ENCODE measurements at places on chromosomes 6 and 20.

- DNase-seq = no peak
These were observed 53.7 kb downstream of the KLHL31 start for GRCh38 chr6:53611889-53612288.

DNA sequence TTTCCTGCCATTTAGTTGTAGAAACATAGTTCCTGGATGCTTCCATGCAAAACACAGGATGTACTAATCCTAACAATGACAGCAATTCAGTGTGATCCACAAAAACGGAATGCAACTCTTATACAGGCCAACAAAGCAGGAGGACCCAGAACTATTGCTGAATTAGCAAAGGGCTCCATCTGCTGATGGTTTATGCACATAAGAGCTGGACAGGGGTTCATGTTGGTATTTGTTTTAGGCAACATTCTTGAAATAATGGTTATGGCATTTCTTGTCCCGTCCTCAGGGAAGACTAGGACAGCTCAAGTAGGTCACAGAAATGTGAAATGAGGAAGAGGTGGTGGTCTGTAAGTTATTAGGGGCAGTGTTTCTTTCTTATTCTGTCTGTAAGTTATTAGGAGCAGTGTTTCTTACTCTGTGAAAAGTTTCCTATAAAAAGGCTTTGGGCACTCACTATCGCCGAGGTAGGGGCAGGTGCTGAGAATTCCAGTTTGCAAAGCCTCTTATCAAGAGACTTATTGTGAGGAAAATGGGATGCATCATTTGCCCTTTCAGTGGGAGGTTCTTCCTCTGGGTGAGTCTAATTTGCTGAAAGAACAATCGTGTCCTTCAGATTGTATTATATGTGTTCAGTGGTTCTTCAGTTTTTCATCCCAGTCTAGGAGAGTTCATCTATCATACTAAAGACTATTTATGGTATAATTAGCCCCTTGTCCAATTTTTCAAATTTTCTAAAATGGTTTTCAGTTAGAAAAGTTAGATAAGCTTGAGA lies 171.1 kb downstream of the MCHR2 start:
- no peak for DNase-seq

DNA sequence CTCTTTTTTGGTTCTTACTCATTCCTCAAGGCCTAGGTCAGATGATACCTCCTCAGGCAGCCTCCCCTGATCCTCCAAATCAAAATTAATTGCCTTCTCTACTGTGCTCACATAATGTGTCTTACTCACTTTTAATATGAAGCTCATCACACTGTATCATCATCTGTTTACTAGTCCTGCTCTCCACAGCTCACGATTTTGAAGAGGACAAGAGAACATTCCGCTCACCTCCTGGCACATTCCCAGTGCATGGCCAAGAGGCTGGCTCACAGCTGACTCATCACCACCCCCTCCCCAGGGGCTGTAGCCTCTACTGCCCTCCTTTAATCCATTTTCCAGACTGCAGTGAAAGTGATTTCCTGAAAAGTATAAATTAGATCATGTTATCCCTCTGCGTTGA lies 133.1 kb downstream of the ALDH8A1 start:
- DNase-seq = no peak

GRCh38 chr20:24523661-24524060 lies 54.2 kb downstream of the SYNDIG1 start:
- no peak for DNase-seq

GRCh38 chr6:79410806-79411205 lies 126.4 kb downstream of the LCA5 start:
- DNase-seq = no peak

DNA sequence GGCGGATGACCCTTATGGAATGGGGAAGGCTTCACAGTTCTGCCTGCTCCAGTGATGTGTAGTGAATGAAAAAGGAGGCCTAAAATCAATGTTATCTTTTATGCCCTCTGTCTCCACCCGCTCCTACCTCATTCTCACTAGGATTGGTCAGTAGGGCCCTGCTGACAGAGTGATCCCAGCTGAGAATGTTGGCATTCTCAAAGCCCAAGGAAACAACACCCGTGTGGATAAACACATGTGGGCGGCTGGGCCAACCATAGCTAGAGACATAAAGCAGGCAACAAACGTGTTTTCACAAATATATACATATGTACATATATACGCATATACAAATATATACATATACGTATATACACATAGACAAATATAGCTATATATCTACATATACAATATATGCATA lies 4.5 kb downstream of the RIPK1 start:
- no peak for DNase-seq

DNA sequence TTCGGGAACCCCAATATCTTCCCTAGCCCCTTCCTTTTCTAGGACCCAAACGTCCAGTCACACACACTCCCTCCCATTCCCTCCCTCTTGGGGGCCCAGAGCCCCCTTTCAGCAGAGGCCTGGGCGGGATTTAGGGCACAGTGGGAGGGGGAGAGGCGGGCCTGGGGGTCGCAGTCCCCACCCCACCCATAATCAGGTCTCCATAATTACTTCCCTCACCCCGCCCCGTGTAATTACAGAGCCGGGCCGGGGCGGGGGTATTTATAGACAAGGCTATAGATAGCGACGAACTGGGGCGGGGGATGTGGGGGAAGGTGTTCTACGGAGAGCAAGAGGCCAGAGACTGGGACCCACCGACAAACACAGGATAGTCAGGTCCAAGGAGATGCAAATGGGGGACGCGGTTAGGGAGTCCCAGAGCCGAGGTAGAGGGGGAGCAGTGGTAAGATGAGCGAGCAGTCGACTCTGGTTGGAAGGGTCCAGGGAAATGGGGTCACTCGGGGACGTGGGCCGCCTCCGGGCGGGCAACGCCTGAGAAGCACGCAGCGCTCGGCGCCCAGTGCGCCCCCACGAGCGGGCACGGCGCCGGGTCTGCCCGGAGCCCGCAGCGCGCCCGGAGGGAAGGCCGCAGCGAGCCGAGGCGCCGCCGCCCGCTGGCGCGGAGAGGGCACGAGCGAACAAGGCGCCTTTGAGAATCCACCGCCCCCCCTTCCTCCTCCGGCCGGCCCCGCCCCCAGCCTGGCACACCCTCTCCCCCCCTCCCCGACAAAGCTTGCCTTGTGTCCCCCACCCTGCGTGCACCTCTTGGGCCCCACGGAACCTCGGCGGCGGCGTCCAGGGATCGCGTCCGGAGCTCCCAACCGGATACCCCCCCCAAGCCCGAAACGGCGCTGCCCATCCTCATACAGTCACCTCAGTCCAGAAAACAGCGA lies 670 bp upstream of the COL11A2 start:
- DNase-seq = peak; percentile 41

GRCh38 chr6:139496654-139497344 lies 122.4 kb upstream of the CITED2 start:
- DNase-seq = no peak

DNA sequence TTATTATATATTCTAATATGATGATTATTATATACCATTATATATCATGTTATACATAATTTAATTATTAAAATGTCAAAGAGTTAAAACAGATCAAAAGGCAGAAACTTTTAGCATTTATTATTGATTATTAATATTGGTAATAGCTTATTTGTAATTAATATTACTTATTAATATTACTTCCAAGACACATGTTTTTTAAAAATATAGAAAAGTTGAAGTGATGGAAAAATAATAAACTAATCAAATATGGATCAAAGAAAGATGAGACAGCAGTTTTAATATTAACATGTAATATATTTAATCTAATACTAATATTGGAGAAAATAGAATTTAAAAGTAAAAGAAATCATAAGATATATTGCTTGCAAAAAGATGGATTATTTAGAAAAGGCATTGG lies 154.6 kb upstream of the TAB2 start:
- no peak for DNase-seq

- no peak for DNase-seq
These were observed 41.0 kb downstream of the PLEKHG1 start for GRCh38 chr6:150640556-150641209.

DNA sequence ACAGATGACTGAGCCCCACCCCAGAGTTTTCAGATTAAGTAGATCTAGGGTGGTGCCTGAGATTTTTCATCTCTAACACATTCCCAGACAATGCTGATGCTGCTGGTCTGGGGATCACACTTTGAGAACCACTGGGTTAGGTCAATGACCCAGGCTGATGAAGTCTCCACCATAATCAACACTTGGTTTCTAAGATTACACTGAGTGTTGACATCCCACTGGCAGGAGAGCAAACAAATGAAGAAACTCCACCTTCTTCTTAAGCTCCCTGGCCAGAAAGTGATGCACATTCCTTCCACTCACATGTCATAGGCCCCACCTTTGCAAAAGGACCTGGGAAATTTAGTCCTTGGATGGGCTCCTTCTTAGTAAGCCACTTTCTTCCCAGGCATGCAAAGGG lies 53.1 kb downstream of the MAFB start:
- DNase-seq = no peak

DNA sequence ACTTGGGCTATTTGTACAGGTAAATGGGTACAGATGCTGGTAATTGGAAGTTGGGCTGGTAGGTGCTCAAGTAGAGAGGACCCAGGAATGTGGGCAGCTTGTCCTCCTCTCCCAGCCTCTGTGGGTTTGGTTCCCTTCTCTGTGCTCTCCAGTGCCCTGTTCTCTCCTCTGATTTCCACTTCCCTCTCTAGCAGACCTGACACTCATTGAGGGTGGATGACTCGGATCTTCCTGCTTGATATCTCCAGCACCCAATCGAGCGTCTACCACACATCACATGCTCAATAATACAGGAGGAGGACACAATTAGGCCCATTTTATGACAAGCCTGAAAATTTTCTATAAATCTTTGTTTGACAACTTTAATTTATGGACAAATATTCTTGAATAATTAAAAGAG lies 23.7 kb downstream of the CST1 start:
- no peak for DNase-seq

- no peak for DNase-seq
These were observed 277.7 kb upstream of the RIMS1 start for GRCh38 chr6:71608646-71609045.

DNA sequence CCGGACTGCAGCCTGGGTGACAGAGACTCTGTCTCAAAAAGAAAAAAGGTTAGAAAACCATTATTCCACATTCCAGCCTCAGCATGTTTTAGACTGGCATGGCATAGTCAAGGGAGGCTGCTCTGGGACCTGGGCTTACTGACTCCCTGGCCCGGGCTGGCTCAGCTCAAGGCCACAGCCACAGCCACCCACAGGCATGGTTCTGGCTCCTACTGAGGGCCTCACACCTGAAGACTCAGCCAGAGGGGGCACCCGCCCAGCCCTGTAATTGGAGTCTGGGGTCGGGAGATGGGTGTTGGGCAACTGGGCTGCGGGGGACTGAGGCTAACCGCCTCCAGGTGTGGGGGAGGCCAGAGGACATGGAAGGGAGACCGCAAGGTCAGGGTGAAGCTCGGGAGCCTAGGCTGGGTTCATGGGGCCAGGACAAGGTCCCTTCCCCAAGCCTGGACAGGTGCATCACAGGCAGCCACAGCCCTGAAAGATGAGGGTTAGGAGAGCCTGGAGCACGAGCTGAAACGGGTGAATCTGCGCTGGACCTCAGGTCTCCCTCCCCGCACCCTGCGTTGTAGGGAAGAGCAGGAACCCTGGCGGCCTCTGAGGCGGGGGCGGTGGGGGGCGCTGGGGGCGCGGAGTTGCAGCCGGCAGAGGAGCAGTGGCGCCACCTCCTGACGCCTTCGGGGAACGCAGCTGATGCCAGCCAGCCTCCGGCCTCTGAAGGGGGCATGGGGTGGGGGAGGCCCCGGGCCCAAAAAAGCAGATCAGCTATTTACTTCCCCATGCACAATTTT lies 67.7 kb upstream of the SRSF6 start:
- DNase-seq = peak; percentile 11

DNA sequence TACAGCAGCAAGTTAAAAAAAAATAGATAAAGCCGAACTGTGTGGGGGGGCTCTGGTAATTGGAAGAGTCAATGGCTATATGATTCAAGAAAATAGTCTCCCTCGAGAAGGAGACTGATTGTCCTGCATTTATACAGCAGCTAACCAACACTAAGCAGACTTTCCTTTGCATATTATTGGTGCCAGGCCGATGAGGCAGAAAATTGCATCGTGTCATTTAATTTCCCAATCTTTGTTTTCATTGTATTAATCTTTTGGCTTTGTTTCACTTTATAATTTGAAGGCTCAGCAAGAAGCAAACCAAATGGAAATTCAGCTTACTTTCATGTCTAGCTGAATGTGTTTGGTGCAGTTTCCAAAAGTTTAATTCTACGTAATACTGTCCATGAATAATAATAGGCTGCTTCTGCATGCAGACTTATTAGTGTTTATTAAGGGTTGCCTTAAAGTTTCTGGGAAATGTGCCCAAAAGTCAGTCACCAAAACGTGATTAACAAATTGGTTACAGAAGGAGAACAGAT lies 258.5 kb downstream of the HACE1 start:
- DNase-seq = no peak

- no peak for DNase-seq
These were observed 40.2 kb downstream of the MRPL14 start for GRCh38 chr6:44086931-44087574.

GRCh38 chr6:75268121-75268987 lies 16.2 kb downstream of the TMEM30A start:
- peak; percentile 44 for DNase-seq

GRCh38 chr20:58742668-58743566 lies 50.3 kb downstream of the NPEPL1 start:
- no peak for DNase-seq

- DNase-seq = peak; percentile 37
These were observed 71.0 kb upstream of the SAMD3 start for GRCh38 chr6:130293800-130294199.

GRCh38 chr20:10735195-10735949 lies 61.6 kb upstream of the JAG1 start:
- DNase-seq = no peak

DNA sequence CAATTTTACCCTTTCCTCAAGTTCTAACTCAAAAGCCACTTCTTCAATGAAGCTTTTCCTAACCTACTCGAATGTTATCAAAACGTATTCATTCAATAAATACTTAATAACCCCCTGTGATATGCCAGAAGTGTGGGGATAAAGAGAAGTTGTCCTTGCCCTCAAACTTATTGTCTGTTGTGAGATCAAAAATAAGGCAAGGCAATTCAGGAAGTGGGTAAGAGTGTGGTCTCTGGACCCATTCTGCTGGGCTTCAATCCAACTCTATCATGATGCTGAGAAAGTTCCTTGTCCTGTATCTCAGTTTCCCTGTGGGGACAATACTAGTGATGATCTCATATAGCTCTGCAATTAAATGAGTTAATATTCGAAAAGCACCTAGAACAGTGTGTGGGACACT lies 92.8 kb downstream of the PRDM1 start:
- DNase-seq = no peak

- DNase-seq = no peak
These were observed 607.3 kb upstream of the CITED2 start for GRCh38 chr6:139981768-139982181.

- peak; percentile 85 for DNase-seq
These were observed 77.7 kb upstream of the OLIG3 start for GRCh38 chr6:137571854-137572253.
